ENCODE measurements at places on chromosomes 4 and X.

DNA sequence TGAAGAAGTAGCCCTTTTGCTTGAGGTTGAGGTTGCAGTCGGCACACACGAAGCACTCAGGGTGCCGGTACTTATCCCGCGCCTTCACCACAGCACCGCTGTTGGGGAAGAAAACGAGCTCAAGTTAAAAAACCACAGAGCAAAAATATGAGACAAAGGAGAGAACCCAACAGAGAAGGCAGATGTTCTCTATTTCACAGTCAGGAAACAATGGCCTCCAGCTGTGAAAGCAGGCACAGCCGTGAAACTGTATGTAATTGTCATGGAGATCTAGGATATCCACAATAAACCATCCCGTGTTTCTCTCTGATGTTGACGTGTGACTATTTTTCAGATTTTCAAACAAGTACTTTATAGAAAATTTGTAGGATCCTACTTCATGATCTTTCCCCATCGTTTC is 30.9 kb upstream of the CCDC110 start:
- no peak for DNase-seq

DNA sequence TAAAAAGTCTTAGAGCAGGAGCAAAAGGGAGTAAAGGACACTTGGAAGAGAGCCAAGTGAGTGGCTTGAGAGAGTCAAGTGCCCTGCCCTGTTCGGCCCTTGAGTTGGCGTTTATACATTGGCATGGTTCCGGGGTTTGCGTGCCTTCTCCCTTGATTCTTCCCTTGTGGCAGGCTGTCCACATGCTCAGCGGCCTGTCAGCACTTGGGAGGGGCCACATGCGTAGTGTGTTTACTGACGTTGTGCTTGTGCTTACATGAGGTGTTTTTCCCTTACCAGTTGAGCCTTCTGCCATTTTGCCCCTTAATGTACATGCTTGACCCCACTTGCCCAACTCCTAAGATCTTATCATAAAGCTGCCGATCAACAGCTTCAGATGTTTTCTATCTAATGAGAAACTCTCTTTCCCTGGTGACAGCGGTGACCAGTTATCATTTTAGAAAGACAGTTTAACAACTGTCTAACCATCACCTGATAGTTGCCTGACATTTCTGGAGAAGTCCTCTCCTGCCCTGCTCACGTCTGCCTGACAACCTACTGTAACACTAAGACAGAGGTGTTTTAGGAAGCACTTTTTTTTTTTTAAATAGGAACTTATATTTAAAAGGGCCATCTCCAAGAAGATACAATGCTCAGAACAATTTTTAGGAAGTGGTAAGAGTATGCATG is 49.5 kb upstream of the GC start:
- DNase-seq = no peak

- DNase-seq = no peak
Observed at GRCh38 chr4:163764569-163764968, 270.1 kb downstream of the TMA16 start.

DNA sequence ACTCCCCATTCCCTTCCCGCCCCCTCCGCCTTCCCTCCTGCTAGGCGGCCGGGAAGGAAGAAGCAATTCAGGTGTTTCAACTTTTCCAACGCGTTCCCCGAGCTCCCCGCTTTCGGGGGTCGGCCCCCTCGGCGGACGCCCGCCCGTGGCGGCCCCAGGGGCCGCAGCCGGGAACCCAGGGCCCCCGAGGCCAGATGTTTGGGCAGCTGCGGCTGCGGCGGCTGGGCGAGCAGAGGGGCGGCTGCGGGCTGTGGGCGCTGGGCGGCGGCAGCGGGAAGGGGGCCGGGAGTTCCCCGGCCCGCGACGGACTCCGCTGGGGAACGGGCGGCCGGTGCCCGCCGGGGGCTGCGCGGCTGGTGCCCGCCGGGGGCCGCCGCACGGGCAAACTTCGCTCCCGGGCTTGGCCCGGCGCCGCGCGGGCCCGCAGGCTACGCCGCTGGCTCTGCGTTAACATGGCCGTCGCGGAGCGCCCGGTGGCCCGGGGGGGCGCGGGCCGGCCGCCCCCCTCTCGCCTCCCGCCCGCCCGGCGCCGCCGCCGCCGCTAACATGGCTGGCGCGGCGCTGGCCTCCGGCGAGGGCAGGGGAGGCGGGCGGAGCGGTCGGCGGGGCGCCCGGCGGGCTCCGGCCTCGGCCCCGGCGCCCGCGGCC is 510 bp downstream of the HMGB3 start:
- DNase-seq = no peak

GRCh38 chr4:5378002-5378401 is 326.7 kb downstream of the STK32B start:
- DNase-seq = no peak
